T-helper 1 cell (primary cell): ENCODE measurements at places on chromosomes 13 and 19.

DNA sequence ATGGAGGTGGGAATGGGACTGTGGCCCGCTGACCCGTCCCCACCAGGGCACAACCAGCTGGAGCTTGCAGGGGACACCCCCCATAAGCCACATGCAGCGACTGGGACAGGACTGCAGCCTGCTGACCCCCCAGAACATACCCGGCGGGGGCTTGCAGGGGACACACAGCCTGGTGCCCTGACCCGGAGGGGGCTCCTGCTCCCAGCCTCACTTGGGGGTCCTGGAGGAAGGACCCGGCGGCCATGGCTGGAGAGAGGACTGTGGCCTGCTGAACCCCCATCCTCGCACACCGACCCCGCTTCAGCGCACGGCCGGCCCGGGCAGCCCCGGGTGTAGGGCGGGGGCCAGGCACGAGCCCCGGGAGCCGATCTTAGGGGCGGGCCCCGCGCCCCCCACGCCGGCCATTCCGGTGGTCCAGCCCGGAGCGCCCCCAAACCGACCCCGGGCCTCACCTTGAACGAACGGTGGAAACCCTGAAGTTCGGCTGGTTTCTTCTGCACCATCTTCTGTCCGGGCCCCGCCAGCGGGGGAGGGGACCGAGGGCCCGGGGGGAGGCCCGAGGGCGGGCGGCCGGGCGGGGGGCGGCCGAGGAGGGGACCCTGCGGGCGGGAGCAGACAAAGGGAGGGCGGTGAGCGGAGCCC, 574 bp downstream of the MKNK2 start:
- DNase-seq: no peak

DNA sequence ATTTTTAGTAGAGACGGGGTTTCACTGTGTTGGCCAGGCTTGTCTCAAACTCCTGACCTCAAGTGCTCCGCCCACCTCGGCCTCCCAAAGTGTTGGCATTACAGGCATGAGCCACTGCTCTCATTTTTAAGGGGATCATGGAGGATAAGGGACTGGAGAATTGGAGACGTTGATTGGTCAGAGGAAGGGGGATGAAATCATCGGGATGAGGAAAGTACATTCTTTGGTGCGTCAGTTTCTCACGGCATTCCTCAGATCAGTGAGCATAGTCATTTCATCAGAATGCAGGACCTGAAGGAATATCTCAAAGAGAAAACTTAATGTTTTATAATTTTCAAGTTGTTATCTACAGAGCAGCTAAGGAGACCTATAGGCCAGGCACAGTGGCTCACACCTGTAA, 14.0 kb downstream of the ZNF114 start:
- no peak for DNase-seq

GRCh38 chr19:55353356-55353802, 1.1 kb downstream of the COX6B2 start:
- no peak for DNase-seq

DNA sequence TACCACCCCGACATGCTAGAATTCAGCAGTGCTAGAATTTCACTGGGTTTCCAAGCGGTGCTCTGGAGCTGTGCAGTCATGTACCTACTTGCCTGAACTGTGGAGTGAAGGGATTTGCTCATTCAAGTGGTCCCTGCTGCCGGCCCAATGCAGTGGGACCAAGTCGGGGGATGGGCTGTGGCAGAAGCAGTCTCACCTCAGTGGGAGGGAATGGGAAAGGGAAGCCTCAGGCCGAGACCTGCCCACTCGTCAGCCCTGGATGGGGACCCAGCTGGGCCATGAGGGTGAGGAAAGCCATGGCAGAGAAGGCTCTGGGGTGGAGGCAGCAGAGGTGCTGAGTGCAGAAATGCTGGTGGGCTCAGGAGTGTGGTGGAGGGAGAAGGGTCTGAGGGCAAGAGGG, 14.9 kb downstream of the KLHL26 start:
- no peak for DNase-seq

DNA sequence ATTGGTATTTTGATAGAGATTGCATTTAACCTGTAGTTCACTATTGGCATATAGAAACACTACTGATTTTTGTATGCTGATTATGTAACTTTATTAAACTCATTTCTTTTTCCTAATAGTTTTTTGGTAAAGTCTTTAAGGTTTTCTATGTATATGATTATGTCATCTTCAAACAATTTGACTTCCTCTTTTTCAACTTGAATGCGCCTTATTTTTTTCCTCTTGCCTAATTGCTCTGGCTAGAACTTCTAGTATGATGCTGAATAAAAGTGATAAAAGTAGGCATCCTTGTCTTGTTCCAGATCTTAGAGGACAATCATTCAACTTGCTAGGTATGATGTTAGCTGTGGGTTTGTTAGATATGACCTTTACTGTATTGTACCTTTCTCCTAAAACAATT, 1034.9 kb downstream of the PCDH9 start:
- DNase-seq: no peak
